ENCODE measurements at places on chromosomes 1 and 21.

DNA sequence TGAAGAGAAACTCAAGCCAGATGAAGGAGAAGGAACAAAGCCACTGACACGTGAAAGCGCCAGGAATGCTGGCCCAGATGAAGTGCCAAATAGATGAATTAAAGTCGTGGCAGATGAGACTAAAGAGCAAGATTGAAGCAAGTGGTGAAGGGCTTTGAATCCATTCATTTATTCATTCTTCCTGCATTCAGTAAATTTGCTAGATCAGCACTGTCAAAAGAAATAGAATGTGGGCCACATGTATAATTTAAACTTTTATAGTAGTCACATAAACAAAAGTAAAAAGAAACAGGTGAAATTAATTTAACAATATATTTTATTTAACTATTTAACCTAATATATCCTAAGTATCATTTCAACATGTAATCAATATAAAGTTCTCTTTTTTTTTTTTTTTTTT, 135.6 kb downstream of the ZZZ3 start:
- DNase-seq: no peak

- no peak for DNase-seq
Observed at GRCh38 chr1:24415910-24416665, 486 bp downstream of the NIPAL3 start.

DNA sequence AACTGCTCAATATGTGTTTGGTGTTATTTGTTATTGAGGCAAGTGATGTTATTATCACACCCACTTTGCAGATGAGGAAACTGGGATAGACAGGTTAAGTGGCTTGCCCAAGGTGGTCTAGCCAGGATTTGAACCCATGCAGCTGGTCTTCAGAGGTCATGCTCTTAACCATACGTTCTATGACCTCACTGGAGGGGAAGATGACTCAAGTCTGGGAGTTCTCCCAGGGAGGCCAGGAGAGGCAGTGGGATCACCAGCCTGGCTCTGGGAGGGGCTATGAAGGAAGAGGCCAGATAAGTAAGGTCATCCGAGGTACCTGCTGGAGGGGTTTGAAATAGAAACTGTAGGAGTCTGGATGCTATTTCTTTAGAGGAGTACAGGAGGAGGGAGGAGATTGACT, 95.3 kb downstream of the NAV1 start:
- DNase-seq: no peak

- no peak for DNase-seq
Observed at GRCh38 chr1:191695865-191696264, 462.4 kb upstream of the RGS18 start.

- no peak for DNase-seq
Observed at GRCh38 chr1:63663873-63664272, 70.7 kb downstream of the PGM1 start.

DNA sequence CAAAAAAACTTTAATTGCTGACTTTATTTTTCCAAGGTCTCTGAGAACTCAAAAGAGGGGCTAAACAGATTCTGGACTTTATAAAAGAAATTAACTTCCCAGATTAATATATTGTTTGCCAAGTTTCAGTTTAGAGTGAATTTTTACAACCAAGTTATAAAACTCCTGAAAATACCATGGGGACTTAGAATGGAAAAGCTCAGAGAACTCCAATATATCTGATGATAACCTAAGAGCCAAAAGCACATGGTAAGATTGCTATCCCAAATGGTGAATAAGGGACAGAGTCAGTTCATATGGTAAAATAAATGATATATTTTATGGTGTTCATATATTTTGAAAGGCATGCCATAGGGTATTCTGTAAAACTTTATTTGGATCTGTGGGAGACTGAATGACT, 470.9 kb downstream of the TTLL7 start:
- DNase-seq: no peak

DNA sequence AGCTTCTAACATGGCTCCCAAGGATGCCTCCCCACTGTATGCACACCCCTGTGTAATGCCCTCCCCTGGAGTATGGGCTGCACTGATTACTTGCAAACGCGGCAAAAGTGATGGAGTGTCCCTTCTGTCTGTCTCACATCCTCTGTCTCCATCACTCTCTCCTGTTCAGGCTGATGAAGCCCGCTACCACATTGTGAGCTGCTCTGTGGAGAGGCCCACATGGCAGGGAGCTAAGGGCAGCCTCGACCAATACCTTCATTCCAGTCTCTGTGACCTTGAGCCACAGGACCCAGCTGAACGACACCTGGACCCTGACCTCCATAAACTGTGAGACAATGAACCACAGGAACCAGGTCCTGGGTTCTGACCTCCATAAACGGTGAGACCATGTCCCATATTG, 154.1 kb upstream of the ETV3 start:
- DNase-seq: no peak
